NAMALWA (cell line): ENCODE measurements at places on chromosomes 1 and 21.
A peak's percentile ranks its signal among the peaks of the same experiment; 100 is the strongest.

- no peak for DNase-seq
Measured at GRCh38 chr1:4868521-4868920, 214.1 kb downstream of the AJAP1 start.

DNA sequence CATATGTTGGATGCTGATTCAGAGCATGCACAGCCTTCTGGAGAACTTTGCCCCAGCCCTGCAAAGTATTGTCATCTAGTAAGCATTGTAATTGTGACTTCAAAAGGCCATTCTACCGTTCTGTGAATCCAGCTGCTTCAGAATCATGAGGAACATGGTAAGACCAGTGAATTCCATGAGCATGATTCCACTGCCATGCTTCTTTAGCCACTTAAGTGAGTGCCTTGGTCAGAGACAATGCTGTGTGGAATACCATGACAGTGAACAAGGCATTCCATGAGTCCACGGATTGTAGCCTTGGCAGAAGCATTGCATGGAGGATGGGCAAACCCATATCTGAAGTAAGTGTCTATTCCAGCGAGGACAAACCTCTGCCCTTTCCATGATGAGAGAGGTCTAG lies 123.7 kb downstream of the S1PR1 start:
- DNase-seq = no peak

GRCh38 chr1:170518185-170518834 lies 13.7 kb upstream of the GORAB start:
- DNase-seq = no peak

GRCh38 chr1:4963251-4963650 lies 308.8 kb downstream of the AJAP1 start:
- no peak for DNase-seq

DNA sequence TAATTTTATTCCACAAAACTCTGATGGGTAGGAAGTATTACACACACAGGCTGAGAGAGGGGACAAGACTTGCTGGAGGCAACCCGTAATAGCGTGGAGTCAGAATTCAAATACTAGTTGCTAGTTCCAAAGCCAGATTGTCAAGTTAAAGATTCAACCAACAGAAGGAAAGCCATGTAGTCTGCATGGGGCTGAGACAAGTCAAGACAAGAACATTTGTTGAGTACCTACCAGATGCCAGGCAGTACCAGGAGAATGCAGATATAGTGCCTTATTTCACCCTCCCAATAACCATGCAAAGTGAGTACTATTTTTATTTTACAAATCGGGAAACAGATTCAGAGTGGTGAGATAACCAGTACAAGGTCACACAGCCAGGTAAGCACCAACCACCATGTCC lies 110.4 kb upstream of the SPATA6 start:
- no peak for DNase-seq

- DNase-seq = peak; percentile 9
Measured at GRCh38 chr21:14826630-14827029, 238.2 kb downstream of the NRIP1 start.

DNA sequence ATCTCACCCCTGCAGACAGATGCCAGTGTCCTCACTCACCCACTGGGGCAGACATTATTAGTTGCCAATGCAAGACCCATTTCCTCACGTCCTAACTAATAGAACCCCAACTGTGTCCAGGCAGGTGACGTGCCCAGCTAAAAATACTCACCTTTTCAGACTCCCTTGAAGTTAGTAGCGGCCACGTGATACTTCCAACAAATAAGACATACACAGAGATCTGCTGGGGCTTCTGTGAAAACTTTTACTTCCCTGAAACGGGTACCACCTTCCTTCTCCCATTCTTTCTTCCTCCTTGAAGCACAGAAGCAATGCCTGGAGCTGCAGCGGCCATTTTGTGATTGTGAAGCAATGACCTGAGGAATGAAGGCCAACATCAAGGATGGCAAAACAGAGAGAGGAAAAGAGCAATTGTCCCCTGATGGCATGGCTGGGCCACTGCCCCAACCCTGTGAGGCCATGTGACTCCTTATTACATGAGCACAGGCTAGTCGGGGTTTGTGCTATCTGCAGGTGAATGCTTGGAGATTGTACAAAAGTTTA lies 74.4 kb upstream of the TMPRSS2 start:
- DNase-seq = no peak

- DNase-seq = no peak
Measured at GRCh38 chr1:109776206-109776835, 12.6 kb upstream of the EPS8L3 start.

DNA sequence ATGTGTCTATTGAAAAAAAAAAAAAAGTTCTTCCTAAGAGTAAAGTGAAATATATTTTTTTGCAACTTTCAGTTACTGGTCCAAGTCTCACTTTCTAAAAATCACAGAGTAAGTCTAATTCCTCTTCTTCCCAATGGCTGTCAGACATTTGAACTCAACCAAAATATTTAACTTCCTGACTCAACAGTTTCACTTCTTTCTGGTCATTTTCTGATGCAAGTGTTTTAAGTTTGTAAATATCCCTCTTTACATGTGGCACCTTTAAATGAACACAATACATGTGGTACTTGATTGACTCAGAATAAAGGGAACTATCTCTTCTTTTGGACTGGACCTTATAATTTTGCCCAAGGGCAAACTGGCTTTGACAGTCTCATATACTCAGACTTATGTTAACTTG lies 76.7 kb downstream of the ASH1L start:
- peak; percentile 34 for DNase-seq
